ENCODE measurements at places on chromosomes 3 and 15.

- peak; percentile 74 for DNase-seq
Observed at GRCh38 chr3:197599089-197599765, 43.5 kb upstream of the BDH1 start.

DNA sequence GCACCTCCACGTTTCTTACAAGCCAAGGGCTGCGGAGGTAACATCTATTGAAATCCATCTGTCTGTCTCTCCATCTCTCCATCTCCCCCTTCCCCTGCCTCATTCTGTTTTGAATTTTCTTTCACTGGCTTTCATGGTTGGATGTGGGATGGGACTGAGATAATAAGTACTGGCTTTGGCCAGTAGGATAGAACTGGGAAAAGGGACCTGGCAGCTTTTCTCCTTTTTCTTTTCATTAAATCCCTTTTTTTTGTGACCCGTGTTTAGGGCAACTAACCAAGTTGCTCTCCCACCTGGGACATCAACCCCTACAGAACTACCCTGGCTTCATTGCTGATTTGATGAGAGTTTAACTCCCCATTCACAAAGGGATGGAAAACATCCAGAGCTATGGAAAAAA is 66.8 kb upstream of the ADAMTSL3 start:
- DNase-seq = no peak

DNA sequence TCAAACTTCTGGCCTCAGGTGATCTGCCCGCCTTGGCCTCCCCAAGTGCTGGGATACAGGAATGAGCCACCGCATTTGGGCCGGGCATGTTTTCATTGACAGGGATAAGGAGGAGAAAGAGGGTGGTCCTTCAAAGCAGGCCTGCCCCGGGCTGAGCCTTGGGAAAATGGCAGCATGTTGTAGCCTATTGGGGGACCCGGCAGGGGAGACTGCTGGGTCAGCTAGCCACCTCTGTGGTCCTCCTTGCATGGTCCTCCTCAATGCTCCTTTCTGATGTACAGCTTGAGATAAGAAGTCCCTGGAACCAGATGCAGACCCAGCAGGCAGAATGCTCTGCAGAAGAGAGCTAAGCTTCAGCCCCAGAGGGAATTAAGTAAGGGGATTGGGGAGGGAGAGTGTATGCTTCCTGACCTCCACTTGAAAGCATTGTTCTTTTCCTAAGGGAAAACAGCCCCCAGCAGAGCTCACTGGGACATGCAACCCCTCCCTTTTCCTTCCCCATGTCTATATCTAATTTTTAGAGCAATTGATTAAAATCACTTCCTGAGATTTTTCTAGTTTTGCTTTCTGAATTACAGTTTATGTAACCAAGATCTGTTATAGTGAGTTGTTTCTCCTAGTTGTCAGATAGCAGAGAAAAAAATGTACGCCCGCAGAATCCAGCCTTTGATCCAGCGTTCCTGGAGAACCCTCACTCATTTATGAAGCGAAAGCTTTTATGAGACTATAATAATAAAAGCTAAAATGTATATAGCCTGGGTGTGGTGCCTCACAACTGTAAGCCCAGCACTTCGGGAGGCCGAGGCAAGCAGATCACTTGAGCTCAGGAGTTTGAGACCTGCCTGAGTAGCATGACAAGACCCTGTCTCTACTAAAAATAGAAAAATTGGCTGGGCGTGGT is 48.7 kb upstream of the VILL start:
- no peak for DNase-seq

DNA sequence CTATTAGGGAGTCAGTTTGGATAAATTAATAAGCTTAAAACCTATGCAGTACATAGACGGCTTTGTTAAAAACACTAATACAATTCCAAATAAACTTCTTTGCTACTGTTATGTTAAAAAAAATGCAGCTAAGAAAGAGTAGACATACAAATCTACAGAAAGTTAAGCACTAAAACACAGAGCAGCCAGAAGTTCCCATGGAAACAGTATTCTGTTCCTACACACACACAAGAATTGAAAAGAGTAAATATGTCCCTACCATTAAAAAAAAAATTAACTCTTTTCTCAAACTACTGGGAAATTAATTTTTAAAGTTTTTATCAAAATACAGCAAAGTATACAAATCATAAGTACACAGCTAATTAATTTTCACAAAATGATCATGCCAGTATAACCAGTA is 71.6 kb downstream of the CLASP2 start:
- no peak for DNase-seq

- DNase-seq = no peak
Observed at GRCh38 chr15:97189162-97189780, 771.2 kb upstream of the ARRDC4 start.

GRCh38 chr15:53193149-53193548 is 403.0 kb upstream of the ONECUT1 start:
- DNase-seq = no peak

GRCh38 chr15:72545156-72545555 is 71.0 kb downstream of the ARIH1 start:
- DNase-seq = no peak

Data from central memory CD4-positive, alpha-beta T cell (primary cell).